ENCODE measurements at places on chromosomes 3 and 15. TPM values are rescaled to one million over a fixed set of nuclear protein-coding genes. Genes with fewer than 3 reads are reported as not detected.

- ATAC-seq, result peak; percentile 65
Observed at GRCh38 chr3:53254509-53255422, 1.1 kb downstream of the TKT start.

- no peak for ATAC-seq
Observed at GRCh38 chr3:53616321-53616720, 121.9 kb downstream of the CACNA1D start.

SH2D7 gene
- total RNA-seq, result not detected

TGM4 gene
- total RNA-seq, result not detected
